ENCODE measurements at places on chromosomes 1 and 21.

GRCh38 chr1:55138823-55139222 is 76.3 kb downstream of the USP24 start:
- DNase-seq: no peak

DNA sequence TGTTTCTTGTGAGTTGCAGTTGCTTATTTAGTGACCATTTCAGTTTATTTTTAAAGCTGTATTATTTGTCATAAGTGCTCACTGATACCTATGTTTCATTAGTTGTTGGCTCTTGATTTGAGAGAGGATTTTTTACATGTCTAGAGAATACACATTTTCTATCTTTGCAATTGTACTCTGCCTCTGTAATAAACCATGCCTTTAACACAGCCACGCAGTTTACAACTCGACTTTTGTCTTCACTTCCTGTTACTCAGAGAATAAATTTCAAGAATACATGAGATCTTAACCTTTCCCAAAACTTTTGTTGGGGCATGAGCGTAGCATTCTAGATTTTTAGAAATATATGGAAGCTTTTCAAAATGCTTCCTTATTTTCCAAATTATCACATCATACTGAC is 14.9 kb upstream of the ZNF678 start:
- no peak for DNase-seq

DNA sequence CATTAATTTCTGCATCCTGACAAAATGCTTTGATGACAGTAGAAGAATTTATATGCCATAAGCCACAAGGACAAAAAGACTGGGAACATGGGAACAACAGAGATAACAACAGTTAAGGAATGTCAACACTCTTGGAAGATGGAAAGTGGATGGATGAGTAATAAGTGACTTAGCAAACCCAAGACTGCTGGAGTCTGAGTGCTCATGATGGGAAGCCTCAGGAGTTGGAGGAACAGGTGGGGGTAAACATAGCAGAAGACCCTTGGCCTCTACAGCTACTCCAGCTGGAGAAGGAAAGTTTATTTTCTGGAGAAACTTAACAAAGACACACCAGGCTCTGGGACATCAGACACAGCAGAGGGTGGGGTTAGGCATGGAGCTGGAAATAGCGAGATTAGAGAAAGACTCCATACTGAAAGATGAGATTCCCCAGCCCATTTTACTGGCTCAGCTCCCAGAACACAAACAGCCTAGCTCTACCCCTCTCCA is 13.6 kb downstream of the G0S2 start:
- DNase-seq: no peak

GRCh38 chr1:66168948-66169671 is 364.8 kb upstream of the SGIP1 start:
- DNase-seq: no peak

- DNase-seq: no peak
Observed at GRCh38 chr1:84450910-84451309, 28.2 kb upstream of the RPF1 start.

- DNase-seq: peak; percentile 58
Observed at GRCh38 chr1:16677552-16678431, 11.0 kb upstream of the RNU1-3 start.

DNA sequence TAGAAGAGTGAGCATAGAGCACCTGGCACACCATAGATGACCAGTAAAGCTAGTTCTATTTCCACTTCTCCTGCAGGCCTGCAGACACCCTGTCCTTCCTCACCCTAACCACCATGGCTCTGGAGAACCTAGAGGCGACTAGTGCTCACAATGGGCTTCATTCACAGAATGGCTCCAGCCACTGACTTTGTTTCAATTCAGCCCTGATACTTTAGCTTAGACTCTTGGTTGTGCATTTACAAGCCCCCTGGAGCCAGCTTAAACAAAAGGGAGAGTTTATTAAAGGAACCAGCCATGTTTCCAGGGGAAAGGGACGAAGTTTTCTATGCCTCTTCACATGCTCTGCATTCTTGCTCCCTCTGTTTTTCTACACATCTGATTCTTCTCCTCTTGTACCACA is 123.7 kb downstream of the NAV1 start:
- no peak for DNase-seq

DNA sequence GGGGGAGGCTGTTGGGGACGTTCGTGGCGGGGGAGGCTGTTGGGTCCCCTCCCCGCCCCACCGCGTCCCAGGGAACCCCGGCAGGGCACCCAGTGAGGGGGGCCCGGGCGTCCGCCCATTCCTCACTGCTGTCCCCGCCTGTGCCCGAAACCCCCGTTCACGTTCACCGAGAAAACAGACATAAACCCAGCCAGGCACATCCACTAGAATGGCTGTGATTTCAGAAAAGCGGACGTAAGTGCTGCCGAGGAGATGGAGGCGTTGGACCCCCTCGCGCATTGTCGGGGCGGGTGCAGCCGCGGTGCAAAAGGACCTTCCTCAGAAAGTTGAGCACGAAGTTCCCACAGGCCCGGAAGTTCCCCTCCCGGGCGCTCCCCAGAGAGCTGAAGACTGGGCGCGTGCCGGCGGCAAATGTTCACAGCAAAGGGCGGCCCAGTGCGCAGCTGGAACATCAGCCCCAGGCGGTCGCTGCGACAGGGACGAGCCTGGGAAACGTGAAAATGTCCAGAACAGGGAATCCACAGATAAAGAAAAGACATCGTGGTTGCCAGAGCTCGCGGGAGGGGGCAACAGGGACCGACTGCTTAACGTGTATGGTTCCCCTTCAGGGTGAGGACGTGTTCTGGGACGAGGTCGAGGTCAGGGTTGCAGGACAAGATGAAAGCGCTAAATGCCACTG is 18.5 kb upstream of the SAMD11 start:
- peak; percentile 62 for DNase-seq

- DNase-seq: no peak
Observed at GRCh38 chr1:165531021-165531420, 12.8 kb upstream of the LRRC52 start.

GRCh38 chr1:2548068-2548589 is 8.0 kb upstream of the TNFRSF14 start:
- peak; percentile 80 for DNase-seq

- no peak for DNase-seq
Observed at GRCh38 chr21:28212061-28212460, 780.6 kb downstream of the LTN1 start.

- no peak for DNase-seq
Observed at GRCh38 chr1:230495891-230496385, 69.8 kb upstream of the PGBD5 start.

GRCh38 chr1:99969260-99969728 is 502 bp upstream of the SLC35A3 start:
- DNase-seq: no peak

DNA sequence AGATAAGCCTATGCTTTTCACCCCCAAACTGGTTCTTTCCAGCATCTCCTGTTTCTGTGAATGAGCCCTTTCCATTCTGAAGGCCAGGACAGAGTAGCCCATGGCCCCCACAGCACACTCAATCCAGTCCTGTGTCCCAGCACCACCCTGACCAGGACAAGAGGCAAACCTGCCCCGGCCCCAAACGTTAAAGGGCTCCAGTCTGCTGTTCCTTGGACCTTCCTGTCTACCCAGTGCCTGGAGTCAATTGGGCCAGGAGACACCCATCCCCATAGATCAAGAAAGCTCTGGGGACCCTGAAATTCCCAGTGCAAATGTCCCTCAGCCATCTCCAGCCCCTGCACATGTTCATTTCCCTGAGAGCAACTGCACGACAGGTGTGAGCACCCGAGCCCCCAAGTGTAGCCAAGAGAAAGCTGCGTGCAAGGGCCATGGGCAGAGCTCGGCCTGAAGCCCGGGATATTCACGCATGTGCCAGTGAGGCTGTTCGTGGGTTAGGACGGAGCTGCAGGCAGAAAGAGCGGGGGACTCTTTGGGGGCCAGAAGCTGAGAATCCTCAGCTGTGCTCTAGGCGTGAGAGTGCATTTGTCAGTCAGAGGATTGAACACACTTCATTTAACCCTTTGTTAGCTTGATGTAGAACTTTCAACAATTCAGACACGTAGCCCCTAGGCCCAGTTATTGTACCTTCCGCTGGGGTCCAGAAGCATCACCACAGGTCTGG is 4.2 kb upstream of the RIPK4 start:
- no peak for DNase-seq

DNA sequence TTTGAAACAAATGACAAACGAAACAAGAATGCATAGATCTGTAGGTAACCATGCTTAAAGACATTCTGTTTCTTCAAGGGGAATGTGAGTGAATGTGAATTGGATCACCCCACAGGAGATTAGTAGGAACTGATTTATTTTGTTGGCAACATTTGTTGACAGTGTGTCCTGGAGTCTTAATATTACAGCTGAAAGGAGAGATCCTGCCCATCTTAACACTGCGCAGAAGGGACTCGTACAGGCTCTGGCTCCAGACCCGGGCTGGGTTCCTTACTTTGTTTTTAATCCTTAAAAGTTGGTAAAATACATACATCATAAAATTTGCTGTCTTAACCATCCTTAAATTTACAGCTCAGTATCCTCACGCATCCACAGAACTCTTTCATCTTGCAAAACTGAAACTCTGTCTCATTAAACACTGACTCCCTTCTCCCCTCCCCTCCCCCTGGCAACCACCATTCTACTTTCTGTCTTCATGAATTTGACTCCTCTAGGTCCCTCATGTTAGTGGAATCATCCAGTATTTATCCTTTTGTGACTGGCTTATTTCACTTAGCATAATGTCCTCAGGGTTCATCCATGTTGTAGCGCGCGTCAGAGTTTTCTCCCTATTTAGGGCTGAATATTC is 74.1 kb downstream of the GALNT2 start:
- no peak for DNase-seq

GRCh38 chr1:156337888-156338179 is 258 bp downstream of the CCT3 start:
- no peak for DNase-seq

DNA sequence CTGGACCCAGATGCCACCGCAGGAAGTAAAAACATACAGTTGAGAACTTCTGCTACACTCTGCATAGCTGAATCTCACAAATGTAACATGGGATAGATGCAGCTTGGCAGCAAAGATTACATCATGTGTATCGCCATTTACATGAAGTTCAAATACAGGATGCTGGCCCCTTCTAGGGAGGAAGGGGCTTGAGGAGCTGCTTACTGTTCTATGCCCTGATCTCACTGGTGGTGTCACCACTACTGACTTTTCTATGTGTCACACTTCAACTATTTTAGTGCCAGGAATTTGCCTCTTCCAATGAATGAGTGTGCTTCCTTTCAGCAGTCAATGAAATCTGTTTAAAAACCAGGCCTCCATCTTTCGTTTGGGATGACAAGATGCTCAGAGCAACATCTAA is 31.1 kb downstream of the MRAP start:
- DNase-seq: no peak

- DNase-seq: no peak
Observed at GRCh38 chr1:179287946-179288345, 5.7 kb upstream of the SOAT1 start.

GRCh38 chr1:114457675-114458236 is 53.2 kb downstream of the TRIM33 start:
- DNase-seq: no peak

- no peak for DNase-seq
Observed at GRCh38 chr1:231632119-231632518, 5.5 kb downstream of the DISC1 start.

- no peak for DNase-seq
Observed at GRCh38 chr1:83118472-83118871, 880.5 kb downstream of the TTLL7 start.

- DNase-seq: no peak
Observed at GRCh38 chr1:244154872-244155531, 103.9 kb downstream of the ZBTB18 start.

DNA sequence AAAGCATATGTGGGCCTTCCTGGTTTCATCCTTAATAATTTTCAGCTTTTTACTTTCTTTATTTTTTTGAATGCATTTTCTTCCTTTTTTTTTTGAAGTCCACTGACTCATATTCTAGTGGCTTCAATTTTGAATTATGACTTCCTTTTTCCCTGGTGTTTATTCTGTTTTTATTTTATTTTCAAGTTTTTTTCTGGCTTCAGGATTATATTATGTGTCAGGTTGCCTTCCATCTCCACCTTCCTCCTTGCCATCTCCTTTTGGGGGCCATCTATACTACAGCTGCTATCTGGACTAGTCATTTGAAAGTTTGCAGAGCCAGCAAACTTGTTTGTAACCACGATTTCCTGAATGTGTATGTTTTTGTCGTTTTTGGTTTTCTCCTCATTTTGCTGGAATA is 117.6 kb downstream of the LEPR start:
- DNase-seq: no peak

GRCh38 chr1:15275921-15276683 is 29.1 kb downstream of the FHAD1 start:
- DNase-seq: no peak

GRCh38 chr1:182149411-182149965 is 88.0 kb upstream of the ZNF648 start:
- no peak for DNase-seq

GRCh38 chr1:93411000-93411399 is 36.9 kb upstream of the FNBP1L start:
- no peak for DNase-seq

DNA sequence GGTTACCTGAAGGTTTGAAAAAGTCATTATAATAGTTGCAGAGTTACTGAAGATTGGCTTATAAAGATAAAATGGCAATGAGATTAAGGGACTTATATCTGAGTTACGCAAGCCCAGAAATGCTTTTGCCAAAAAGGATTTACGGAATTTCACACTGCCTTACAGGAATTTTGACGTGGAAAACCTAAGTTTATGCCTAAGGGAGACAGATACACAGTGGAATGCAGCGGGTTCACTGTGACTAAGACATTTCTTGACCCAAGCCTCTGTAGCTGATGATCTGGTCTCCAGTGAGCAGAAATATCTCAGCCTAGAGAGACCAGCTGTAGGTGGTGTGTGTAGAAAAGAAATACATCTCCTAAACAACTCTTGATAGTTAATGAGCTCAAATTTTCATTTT is 10.1 kb upstream of the EXO1 start:
- no peak for DNase-seq

DNA sequence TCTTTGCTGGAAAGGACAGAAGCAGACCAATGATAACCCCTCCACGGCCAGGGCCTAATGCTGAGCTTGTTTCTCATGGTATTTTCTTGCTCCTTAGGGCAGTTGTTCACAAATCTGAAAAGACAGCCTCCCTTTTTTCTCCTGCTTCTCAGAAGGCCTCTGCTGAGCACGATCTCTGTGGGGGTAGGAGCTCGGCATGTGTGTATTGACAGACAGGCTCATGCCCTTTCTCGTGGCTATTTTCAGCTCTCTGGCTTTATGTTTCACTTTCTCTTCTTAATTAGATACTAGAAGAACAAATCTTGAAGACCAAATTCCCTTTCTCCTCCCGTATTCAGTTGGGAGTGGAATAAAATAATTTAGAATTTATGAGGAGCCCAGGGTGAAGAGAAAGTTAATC is 768 bp upstream of the RIIAD1 start:
- DNase-seq: no peak

- DNase-seq: no peak
Observed at GRCh38 chr21:25133939-25134338, 473.3 kb downstream of the MRPL39 start.
